ENCODE measurements at places on chromosomes 2 and 18. TPM values are rescaled to one million over a fixed set of nuclear protein-coding genes. Genes with fewer than 3 reads are reported as not detected.
A peak's percentile ranks its signal among the peaks of the same experiment; 100 is the strongest.

DNA sequence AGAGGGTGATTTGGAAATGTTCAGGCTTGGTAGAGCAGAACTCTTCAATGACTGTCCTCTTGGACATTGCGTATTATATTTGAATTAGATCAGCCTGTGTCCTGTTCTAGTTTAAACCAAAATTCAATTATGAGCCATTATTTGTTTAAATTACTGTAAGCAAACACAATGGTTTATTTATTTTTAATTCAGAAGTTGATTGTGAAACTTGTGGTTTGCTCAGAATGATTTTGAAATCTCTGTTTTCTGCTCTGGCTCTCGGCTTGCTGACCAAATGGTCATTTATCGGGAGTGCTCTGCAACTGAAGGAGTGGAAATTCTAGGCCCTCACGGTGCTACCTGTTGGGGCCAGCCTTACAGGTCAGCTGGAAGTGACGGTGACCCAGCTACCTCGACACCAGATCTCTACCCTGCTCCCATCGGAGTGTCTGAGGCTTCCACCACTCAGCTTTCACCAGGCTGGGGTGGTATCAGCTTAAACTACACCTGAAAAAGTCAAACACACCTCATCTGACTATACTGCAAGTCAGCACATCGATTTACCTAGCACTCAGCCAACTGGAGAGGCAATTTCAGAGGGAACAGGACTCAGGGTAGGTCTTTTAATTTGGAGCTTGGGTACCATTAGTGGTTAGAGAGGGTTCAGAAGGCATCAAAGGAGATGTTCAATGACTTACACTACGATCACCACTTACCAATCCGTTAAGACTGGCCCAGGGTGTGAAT lies 36.8 kb upstream of the GPD2 start:
- H3K27me3 ChIP-seq, result no peaks in the 10 kb centered on the region
- no peak for DNase-seq
- peak overlapping the region; percentile 89 for H3K4me3 ChIP-seq
- H3K4me1 ChIP-seq, result no peaks in the 10 kb centered on the region
- peak overlapping the region; percentile 90 for H3K27ac ChIP-seq

- H3K36me3 ChIP-seq, result no peaks in the 10 kb centered on the region
- H3K27ac ChIP-seq, result peak overlapping the region; percentile 23
- no peak for DNase-seq
- H3K4me3 ChIP-seq, result peak overlapping the region; percentile 18
Measured at GRCh38 chr18:49368161-49368875, 92.1 kb downstream of the DYM start.

- no peaks in the 10 kb centered on the region for H3K4me1 ChIP-seq
- H3K27ac ChIP-seq, result no peak overlapping the region
- no peak for DNase-seq
Measured at GRCh38 chr2:37274359-37274965, 43.0 kb downstream of the NDUFAF7 start.

DNA sequence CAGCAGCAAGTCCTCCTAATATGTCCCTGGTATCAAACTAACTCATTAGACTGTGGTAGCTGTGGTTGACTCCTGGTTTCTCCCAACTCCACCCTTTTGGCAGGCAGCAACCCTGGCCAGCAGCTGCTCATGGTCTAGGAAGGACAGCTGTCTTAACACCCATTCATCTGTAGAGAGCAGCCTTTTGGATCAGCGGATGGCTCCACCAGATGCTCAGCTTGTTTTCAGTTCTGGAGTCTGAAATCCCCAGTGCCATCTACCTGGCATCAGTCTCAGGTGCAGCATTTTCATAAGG lies 100.5 kb downstream of the SPOPL start:
- no peaks in the 10 kb centered on the region for H3K4me1 ChIP-seq
- no peak overlapping the region for H3K27ac ChIP-seq
- no peak for DNase-seq
- no peak overlapping the region for H3K4me3 ChIP-seq

Gene AGAP1
- total RNA-seq, result 7.2 TPM

GRCh38 chr2:147182260-147182659 lies 662.6 kb upstream of the ACVR2A start:
- no peaks in the 10 kb centered on the region for H3K27me3 ChIP-seq
- no peak overlapping the region for H3K4me3 ChIP-seq
- H3K4me1 ChIP-seq, result peaks cover 9% of the 10 kb centered on the region

DNA sequence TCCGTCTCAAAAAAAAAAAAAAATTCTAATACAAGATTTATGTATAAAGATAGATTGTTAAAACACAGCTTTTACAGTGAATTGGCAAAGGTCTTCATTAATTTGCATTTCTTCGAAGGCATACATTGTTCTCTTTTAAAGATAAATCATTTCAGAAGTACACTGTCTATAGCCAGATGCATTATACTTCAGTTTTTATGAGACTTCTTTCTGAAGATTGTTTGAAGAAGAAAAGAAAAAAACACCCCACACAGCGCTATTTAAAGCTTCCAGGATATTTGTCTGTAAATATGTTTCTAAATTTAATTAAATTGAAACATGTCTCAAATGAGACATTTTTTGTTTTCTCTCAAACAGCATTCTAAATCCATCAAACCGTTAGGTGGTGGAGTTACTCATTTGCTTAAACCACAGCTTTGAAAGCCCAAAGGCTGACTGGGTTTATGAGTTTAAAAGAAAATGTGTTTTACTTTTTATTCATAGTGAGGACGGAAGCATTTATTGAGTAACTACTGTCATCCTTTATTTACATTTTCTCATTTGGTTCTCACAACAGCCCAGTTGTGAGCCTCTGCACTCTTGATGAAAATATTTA lies 42.4 kb upstream of the C1GALT1C1L start:
- no peak overlapping the region for H3K4me3 ChIP-seq
- no peak overlapping the region for H3K27ac ChIP-seq
- H3K4me1 ChIP-seq, result no peaks in the 10 kb centered on the region
- H3K27me3 ChIP-seq, result no peaks in the 10 kb centered on the region

DNA sequence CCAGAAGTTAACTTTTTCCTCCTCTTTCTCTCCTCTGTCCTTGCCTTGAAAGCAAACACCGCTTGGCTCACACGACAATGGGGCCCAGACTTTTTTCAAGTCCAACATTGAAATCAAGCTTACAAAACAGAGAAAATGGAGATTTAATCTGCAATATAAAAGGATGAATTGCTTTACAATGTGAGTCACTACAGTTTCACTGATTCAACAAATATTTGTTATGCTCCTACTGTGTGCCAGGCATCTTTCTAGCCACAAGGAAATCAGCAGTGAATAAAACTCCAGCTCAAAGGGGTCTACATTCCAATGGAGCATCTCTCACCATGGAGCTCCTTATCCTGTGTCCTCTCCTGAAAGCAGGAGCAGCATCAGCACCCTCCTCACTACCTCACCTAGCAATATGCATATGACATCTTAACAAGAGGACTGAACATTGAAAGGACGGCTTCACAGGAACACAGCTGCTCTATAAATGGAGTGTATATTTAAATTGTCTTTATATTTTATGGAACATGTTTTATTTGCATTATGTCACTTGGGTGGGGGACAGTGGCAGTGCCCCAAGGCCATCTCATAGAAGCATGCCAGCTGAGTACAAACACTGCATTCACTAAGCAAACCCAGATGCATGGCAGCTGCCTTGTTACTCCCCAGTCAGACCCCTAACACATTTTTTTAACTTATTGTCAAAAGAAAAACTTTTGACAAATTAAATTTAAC lies 39.5 kb downstream of the PKDCC start:
- no peak for DNase-seq
- H3K36me3 ChIP-seq, result no peaks in the 10 kb centered on the region
- no peaks in the 10 kb centered on the region for H3K27me3 ChIP-seq

Gene RGPD3
- total RNA-seq, result 0.49 TPM

GRCh38 chr2:218378053-218378452 lies 4.0 kb upstream of the SLC11A1 start:
- no peaks in the 10 kb centered on the region for H3K36me3 ChIP-seq
- no peak overlapping the region for H3K27ac ChIP-seq
